ENCODE measurements at places on chromosomes 4 and X.

DNA sequence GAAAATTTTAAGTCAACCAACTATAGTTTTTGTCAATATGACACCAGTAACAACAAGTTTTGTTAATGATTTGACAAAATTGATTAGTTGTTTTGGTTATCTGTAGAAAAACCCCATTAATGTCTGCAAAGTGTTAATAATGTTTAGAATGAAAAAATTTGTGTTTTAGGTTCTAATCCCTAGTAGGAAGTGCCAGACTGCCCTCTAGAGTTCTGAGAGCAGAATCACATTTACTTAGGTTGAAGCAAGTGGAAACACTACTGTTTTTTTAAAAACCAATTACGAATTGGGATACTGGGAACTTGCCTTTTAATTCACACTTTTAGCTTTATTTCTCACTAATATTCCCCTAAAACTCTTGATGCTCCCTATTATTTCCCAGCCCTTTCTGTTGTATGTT, 101.1 kb upstream of the CYLC1 start:
- DNase-seq: no peak

GRCh38 chr4:183571350-183571941, 66.6 kb downstream of the ING2 start:
- DNase-seq: no peak

DNA sequence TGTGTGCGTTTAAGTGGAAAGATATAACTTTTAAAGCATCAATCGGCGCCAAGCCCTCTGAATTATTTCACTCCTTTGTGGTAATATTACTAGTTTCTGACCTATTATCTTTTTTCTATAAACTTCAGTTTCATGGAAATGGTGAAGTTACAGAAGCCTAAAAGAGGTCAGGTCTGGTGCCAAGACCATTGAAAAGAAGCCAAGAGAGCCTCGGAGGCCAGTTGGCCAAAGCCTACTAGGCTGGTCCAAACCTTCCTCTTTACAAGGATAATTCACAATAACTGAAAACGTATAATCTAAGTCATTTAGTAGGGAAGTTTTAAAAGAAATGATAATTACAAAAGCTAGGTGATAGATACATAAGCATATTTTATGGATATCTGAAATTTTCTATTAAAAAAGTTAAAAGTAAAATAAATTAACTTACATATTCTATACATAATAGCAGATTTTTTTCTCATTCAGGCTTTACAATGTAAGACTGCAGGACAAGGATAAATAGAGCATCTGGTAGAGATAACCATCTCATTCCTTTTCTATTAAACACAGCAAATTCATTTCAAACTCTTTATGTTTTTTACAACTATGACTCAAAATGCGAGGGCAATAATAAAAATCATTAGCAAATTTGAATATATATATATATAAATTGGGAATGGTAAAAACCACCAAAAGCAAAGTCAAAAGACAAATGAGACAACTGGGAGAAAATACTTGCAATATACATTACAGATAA, 49.2 kb downstream of the WDFY3 start:
- no peak for DNase-seq

GRCh38 chrX:86133761-86134160, 14.5 kb upstream of the DACH2 start:
- no peak for DNase-seq

- no peak for DNase-seq
These were observed 8.6 kb downstream of the SRPX start for GRCh38 chrX:38211891-38212635.

- no peak for DNase-seq
These were observed 799.1 kb downstream of the FSTL5 start for GRCh38 chr4:161364681-161365080.

DNA sequence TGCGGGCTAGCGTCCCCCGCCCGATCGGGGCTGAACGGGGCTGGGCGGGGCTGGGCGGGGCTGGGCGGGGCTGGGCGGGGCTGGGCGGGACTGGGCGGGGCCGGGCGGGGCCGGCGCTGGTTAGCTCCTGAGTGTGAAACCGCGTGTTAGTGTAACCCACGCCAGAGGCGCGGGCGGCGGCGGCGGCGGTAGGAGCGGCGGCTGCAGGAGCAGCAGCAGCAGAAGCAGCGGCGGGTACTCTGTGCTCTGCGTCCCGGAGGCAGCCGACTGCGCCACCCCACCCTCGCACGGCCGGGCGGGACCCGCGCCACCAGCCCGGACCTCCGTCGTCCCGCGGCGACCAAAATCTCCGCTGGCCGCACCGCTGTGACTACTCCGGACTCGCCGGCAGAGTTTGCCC, 128.1 kb downstream of the LAS1L start:
- no peak for DNase-seq

DNA sequence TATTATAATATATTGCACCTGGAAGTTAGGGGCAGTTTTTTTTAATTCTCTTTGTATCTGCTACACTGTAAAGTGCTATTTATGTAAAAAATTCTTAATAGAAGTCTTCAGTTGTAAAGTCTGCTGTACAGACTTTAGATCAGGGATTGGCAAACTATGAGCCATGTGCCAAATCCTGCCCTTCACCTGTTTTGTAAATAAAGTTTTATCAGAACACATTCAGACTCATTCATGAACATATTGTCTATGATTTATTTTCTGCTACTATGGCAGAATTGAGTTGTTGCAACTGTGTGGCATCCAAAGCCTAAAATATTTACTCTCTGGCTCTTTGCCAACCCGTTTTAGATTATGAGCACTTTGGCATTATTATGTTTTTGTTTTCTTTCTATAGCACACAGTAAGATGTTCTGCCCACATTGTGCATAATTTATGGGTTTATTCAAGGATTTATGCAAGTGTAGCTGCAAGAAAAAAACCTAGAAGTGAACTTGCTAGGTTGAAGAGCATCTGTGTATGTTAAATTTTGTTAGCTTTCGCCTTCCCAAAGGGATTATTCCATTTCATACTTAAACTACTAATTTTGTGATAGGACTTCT, 56.9 kb downstream of the CLCN3 start:
- no peak for DNase-seq

- DNase-seq: no peak
These were observed 77.2 kb upstream of the GALNT7 start for GRCh38 chr4:173091362-173091761.

GRCh38 chr4:173332021-173332487, 2.1 kb downstream of the HMGB2 start:
- no peak for DNase-seq

DNA sequence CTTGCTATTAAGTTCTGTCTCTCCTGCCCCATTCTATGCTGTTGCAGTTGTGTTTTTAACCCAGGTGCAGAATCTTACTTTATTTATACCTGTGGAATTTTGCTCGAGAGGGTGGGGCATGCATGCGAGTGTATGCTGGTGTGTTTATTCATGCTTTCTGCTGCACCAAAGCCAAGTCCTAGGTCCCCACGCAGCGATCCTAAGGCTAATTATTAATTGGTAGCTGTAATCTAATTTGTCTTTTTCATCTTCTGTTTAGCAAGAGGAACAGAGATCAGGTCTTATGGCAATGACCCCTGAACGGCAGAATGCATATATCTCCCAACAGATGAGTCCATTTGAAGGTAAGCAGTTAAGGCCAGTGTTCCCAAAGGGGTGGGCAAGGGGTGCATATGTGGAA, 58.7 kb upstream of the MTM1 start:
- DNase-seq: no peak

DNA sequence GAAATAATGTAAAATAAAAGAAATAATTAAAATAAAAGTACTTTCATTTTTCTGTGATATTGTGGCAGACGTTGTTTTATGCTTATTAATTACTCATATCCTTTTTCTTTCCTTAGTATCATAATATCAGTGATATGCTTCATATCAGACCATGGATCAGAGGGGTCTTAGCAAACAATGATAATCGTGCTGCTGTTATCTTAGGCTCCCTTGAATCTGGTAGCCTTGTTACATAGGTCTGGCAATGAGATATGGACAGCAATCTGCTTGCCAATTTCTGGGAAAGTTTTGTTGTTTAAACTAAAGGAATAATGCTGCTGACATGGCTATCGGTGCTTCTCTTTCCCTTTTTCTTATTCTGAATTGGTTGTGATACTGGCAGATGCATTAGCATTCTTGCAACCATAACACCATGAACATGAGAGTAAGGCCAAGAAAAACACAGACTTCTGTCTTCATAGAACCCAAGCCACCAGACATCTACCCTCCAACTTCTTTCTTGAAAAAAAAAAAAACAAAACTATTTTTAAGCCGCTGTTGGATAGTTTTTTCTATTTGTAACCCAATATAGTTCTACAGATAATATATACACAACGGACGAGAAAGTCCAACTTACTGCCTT, 16.4 kb downstream of the EPHA5 start:
- no peak for DNase-seq

DNA sequence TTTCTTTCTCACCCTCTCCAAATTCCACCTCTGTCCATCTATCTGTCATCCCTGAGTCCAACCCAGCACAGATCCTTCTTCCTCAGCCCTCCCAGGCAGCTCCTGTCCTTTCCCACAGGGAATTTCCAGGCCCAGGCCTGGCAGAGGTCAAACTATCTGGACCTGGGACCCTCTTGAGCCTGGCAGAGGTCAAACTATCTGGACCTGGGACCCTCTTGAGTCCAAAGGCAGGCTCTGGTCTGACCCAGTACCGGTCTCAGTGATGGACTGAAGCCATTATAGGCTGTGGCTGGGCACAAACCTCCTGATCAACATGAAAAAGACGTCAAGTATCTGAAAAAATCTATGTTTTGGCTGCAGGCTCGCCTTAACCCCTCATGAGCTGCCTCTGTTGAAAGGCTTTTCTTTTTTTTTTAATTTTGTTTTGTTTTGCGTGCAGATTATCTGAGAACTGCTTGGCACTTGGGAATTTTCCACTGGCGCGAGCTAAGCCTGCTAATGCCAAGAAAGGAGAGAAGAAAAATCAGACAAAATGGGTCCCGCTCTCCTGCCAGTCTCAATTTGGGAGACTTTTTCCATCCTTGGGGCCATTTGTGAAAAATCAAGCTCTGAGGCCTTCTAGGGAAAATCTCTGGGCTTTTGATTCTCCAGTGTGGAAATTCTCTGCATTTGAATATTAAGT, 31.2 kb downstream of the MSX1 start:
- DNase-seq: no peak

- no peak for DNase-seq
These were observed 151.6 kb upstream of the ZC4H2 start for GRCh38 chrX:65127842-65128241.

GRCh38 chrX:17944833-17945497, 83.9 kb upstream of the RAI2 start:
- no peak for DNase-seq

GRCh38 chr4:114998316-114998715, 115.1 kb downstream of the NDST4 start:
- no peak for DNase-seq

DNA sequence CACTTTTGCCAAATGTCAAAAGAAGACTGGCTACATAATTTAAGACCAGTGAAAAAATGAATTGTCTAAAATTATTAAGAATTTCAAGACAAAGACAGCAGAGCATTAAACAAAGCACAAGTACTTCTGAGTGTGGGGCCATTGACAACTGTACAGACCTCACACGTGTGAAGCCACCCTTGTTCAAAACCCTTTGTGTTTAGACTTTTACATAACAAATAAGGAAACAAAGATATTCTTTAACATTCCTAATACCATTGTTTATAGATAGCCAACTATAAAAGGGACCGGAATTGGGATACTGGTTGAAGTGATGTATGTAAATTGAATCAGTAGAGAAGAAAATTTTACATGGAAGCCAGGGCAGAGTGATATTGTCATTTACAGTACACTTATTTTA, 624.2 kb downstream of the PCDH18 start:
- DNase-seq: no peak

- no peak for DNase-seq
These were observed 6.0 kb downstream of the GC start for GRCh38 chr4:71777891-71778290.

DNA sequence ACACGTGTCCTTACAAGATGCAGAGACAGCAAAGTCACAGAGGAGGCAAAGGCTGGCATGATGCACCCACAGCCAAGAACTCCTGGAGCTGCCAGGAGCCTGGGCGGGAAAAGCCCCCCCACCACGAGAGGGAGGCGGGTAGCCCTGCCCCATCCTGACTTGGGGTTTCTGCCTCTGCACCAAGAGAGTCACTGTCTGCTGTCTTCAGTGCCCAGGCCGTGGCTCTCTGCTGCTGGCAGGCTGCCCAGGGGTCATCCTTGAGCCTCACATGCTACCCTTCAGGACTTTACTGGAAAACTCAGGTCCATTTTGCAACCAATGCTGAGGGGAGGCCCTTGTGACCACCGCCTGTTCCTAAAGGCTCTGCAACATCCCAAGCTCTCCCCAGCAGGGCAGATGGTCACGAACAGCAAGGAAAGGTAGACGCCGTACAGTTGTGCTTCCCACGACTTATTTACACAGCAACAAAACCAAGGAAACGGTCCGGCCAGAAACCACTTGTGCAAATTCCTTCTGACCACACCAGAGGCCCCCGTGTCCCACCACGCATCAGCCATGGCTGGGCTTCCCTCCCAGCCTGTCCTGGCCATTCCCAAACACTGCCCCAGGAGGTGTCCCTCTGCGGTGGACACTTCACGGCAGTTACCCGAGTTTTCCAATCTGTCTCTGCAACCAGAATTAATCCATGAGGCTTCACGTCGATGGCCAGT, 56.9 kb downstream of the ACOX3 start:
- no peak for DNase-seq

DNA sequence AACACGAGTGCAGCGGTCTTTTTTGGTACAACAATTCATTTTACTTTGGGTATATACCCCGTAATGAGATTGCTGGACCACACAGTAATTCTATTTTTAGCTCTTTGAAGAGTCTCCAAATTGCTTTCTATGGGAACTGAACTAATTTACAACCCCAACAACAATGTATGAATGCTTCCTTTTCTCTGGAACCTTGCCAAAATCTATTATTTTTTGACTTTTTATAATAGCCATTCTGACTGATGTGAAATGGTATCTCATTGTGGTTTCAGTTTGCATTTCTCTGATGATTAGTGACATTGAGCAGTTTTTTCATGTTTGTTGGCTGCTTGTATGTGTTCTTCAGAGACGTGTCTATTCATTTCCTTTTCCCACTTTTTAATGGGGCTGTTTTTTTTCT, 240.8 kb downstream of the STK32B start:
- DNase-seq: no peak

- DNase-seq: no peak
These were observed 106.8 kb downstream of the ARSJ start for GRCh38 chr4:113872426-113873260.

DNA sequence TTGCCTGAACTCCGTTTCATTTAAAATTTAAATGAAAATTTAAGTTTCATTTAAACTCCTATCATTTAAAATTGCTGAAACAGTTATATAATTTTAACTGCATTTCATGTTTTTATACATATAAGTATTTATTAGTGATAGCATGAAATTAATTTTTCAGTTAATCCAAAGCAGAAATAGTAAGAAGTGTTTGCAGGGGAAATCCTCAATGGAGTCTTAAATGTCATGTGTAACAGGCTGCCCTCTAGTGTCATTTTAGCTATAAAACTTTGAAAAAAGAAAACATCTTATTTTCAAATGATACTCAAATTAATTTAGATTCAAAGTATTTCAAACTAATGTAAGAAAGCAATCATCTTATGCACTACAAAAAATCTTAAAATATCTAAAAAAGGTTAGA, 27.2 kb downstream of the TAPT1 start:
- DNase-seq: no peak

GRCh38 chrX:108250654-108251579, 159.3 kb downstream of the ATG4A start:
- no peak for DNase-seq
